Smooth muscle cell of the coronary artery (primary cell): ENCODE measurements at places on chromosomes 3 and 15. TPM values are rescaled to one million over a fixed set of nuclear protein-coding genes. Genes with fewer than 3 reads are reported as not detected.

The ARGFX gene
- total RNA-seq = not detected in 2 replicates

The TCAIM gene
- 10.8 and 14.5 TPM in 2 replicates for total RNA-seq

The XRN1 gene
- 17.4 and 44.1 TPM in 2 replicates for total RNA-seq

The FBLN2 gene
- total RNA-seq = 587 and 1,203 TPM in 2 replicates

The CYP8B1 gene
- not detected in 2 replicates for total RNA-seq

The OCA2 gene
- total RNA-seq = not detected in 2 replicates

The GNB4 gene
- total RNA-seq = 40.2 and 54.2 TPM in 2 replicates

The GOLGA6L7 gene
- not detected in 2 replicates for total RNA-seq

The PAK6 gene
- total RNA-seq = not detected in 2 replicates

The ZMAT3 gene
- total RNA-seq = 22.3 and 28.6 TPM in 2 replicates

The KCNMB3 gene
- 0.75 and 1.3 TPM in 2 replicates for total RNA-seq

The ADGRG7 gene
- 0.12 TPM in 1 of 2 replicates, not detected in the other for total RNA-seq

The AP3S2 gene
- total RNA-seq = 16.3 and 41.8 TPM in 2 replicates

The NRROS gene
- 0.08 and 1.1 TPM in 2 replicates for total RNA-seq

The ITIH3 gene
- 2.8 TPM in 1 of 2 replicates, not detected in the other for total RNA-seq

The STRIT1 gene
- not detected in 2 replicates for total RNA-seq

The GABRR3 gene
- not detected in 2 replicates for total RNA-seq

The GHSR gene
- total RNA-seq = not detected in 2 replicates

The DNAH12 gene
- total RNA-seq = under 0.01 TPM in 2 replicates

The PLSCR2 gene
- 0.38 TPM in 1 of 2 replicates, not detected in the other for total RNA-seq

The CHRM5 gene
- 0.15 TPM in 1 of 2 replicates, not detected in the other for total RNA-seq

The CCDC39 gene
- not detected in 2 replicates for total RNA-seq

The NR2C2 gene
- total RNA-seq = 8.1 and 13.8 TPM in 2 replicates

The RASGRP1 gene
- total RNA-seq = under 0.01 and 0.08 TPM in 2 replicates

The PPP1R14D gene
- not detected in 2 replicates for total RNA-seq

The LMAN1L gene
- total RNA-seq = not detected in 2 replicates
